Sigmoid colon (tissue), 7 donors: ENCODE measurements at places on chromosomes 3 and 15. TPM values are rescaled to one million over a fixed set of nuclear protein-coding genes. Genes with fewer than 3 reads are reported as not detected.

KLHL40 gene
- not detected for total RNA-seq

FILIP1L gene
- total RNA-seq: 47.1 TPM

- DNase-seq: no peak
Observed at GRCh38 chr3:120853416-120853815, 54.6 kb upstream of the STXBP5L start.

GRCh38 chr3:68378631-68379030, 553.7 kb downstream of the TAFA4 start:
- DNase-seq: no peak

- DNase-seq: no peak
Observed at GRCh38 chr3:194809382-194809781, 123.7 kb downstream of the FAM43A start.
